ENCODE measurements at places on chromosomes 1 and 21.

GRCh38 chr1:229027622-229028182 is 243.2 kb upstream of the RAB4A start:
- no peak overlapping the region for H3K27ac ChIP-seq
- peak; percentile 45 for DNase-seq
- H3K36me3 ChIP-seq, result no peaks in the 10 kb centered on the region
- peaks cover 7% of the 10 kb centered on the region for H3K4me1 ChIP-seq
- H3K4me3 ChIP-seq, result no peak overlapping the region
- no peaks in the 10 kb centered on the region for H3K27me3 ChIP-seq

GRCh38 chr1:225931270-225932136 is 7.5 kb upstream of the PYCR2 start:
- no peak for DNase-seq
- H3K27ac ChIP-seq, result no peak overlapping the region
- H3K4me1 ChIP-seq, result no peaks in the 10 kb centered on the region
- H3K4me3 ChIP-seq, result no peak overlapping the region
- no peaks in the 10 kb centered on the region for H3K36me3 ChIP-seq

DNA sequence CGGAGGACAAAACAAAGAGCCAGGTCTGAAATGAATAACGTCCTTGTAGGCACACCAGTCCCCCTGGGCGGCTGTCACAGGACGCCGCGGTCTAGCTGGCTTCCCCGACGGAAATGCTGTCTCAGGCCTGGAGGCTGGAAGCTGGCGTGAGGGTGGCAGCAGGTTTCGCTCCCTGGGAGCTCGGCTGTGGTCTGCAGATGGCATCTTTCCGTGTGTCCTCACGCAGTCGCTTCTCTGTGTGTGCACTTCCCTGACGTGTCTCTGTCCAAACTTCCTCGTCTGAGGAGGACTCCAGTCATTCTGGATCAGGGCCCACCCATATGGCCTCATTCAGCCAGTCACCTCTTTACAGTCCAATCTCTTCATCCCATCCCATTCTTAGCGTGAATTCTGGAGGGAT is 14.2 kb downstream of the TNFRSF14 start:
- H3K4me1 ChIP-seq, result no peaks in the 10 kb centered on the region
- no peak for DNase-seq
- no peaks in the 10 kb centered on the region for H3K36me3 ChIP-seq
- H3K27ac ChIP-seq, result no peak overlapping the region

DNA sequence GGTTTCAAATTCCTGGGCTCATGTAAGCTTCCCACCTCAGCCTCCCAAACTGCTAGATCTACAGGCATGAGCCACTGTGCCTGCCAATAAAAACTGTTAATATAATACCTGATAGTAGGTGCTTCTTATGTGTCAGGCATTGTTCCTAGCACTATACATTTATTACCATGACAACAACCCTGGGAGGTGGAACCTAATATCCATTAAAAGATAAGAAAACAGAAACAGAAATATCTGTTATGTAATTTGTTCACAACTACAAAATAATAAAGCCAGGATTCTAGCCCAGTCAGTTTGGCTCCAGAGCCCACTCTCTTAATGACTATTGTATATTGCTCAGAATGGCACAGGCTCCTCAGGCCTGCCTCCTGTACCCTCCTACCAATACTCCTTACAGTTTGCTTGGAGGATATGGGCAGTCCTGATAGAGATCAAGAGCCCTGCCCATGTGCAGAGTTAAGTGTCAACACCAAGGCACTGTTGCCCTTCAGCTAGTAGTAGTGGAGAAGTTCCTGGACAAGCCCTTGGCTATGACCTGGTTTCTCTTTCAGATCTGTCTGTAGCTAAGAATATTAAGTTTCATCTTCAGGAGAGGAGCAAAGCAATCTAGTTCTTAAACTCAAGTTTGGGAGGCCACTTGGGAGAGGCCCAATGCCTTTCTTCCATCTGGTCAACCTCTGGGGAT is 22.4 kb downstream of the RPL5 start:
- H3K4me1 ChIP-seq, result no peaks in the 10 kb centered on the region
- H3K27me3 ChIP-seq, result no peaks in the 10 kb centered on the region
- no peaks in the 10 kb centered on the region for H3K36me3 ChIP-seq
- H3K4me3 ChIP-seq, result no peak overlapping the region
- peak; percentile 60 for DNase-seq
- peak overlapping the region; percentile 39 for H3K27ac ChIP-seq

GRCh38 chr1:18058206-18058921 is 49.2 kb upstream of the IGSF21 start:
- peaks cover 5% of the 10 kb centered on the region for H3K27me3 ChIP-seq
- no peak for DNase-seq
- no peak overlapping the region for H3K4me3 ChIP-seq
- H3K27ac ChIP-seq, result no peak overlapping the region
- no peaks in the 10 kb centered on the region for H3K4me1 ChIP-seq

All from small intestine (tissue), 16 donors.